ENCODE measurements at places on chromosomes 11 and 22. TPM values are rescaled to one million over a fixed set of nuclear protein-coding genes. Genes with fewer than 3 reads are reported as not detected.

GRCh38 chr11:100984668-100985067 is 144.9 kb downstream of the PGR start:
- no peaks in the 10 kb centered on the region for H3K4me1 ChIP-seq
- no peaks in the 10 kb centered on the region for H3K27me3 ChIP-seq
- no peaks in the 10 kb centered on the region for H3K36me3 ChIP-seq
- no peak overlapping the region for H3K4me3 ChIP-seq

DNA sequence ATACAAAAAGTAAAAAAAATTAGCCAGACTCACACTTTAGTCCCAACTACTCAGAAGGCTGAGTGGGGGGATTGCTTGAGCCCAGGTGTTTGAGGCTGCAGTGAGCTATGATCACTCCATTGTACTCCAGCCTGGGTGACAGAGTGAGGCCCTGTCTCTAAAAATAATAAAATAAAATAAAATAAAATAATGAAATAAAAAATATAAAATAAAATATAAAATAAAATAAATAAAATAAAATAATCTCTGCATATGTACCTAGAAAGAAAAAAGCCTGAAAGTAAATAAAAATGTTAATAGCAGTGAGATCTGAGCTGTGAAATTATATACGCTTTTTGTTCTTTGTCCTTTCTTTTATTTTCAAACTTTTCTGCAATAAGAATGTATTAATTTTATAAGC is 17.1 kb upstream of the LRP5 start:
- H3K4me3 ChIP-seq = no peak overlapping the region
- no peaks in the 10 kb centered on the region for H3K27me3 ChIP-seq
- no peaks in the 10 kb centered on the region for H3K36me3 ChIP-seq
- peaks cover 22% of the 10 kb centered on the region for H3K4me1 ChIP-seq
- no peak overlapping the region for H3K27ac ChIP-seq
- DNase-seq = no peak

DNA sequence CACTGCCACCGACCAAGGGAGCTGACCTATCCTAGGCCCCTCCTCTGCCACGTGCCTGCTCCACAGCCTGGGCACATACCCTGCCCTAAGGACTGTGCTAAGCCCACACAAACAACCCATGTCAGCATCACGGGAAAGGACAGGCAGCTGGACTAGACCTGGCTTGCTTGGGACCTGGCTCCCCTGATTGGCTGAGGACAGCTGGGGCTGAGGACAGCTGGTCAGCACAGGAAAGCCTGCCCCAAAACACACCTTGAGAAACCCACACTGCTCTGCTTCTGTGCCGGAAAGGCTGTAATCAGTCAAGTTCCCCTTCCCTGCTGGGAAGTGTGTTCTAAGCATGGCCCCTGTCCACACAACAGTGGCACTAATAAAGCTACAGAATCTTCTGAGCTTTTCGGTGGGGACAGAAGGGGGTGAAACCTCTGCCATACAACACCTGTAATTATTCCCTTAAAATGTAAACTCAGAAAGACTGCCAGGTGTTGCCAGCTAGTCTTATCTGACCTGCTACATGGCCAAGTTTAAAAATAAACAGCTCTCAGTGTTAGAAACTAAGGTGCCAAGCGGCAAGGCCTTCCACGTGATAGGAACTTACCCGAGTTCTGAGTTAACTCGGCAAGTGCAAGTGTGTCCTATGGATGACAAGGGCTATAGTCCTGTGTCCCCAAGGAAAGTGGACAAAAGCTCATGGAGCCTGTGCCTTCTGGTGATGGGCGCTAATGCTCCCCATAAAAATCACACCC is 35.7 kb upstream of the ARFGAP3 start:
- no peak overlapping the region for H3K4me3 ChIP-seq
- DNase-seq = no peak
- no peaks in the 10 kb centered on the region for H3K4me1 ChIP-seq
- H3K27ac ChIP-seq = no peak overlapping the region
- no peaks in the 10 kb centered on the region for H3K36me3 ChIP-seq

DNA sequence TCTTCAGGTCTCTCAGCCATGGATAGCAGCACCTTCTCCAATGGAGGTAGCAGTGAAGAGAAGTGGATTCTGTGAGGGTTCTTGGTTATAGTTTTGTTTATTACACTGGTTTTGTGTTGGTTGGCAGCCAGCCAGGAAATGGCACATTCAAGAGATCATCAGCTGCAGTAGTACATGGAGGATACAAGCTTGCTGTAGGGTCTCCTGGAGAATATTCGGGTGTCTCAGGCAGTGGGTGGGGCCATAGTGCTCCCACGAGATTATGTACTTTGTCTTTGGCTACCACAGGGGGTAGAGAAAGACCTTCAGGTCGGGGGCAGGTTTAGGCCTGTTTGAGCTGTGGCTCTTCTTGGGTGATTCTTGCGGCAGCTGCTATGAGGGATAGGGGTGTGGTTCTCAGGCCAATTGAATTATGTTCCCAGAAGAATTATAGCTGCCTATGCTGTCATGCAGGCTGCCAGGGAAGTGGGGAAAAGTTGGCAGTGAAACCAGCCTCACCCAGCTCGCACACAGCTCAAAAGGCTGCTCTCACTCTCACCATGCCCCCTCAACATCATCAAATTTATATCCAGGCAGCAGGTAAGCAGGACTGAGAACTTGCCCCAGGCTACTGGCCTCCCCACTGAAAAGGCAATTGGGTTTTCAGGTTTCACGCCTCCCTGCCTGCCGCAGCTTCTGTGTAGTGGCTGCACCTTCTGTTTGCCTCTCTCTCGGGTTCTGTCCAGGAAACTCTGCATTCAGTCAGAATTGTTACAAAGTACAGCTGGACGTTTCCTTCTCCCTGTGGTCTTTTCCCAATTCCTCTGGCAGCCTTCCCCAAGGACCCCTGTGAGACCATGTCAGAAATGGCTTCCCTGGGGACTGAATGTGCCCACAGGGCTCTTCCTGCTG is 435.5 kb downstream of the LUZP2 start:
- H3K4me3 ChIP-seq = no peak overlapping the region
- no peaks in the 10 kb centered on the region for H3K27me3 ChIP-seq
- H3K36me3 ChIP-seq = no peaks in the 10 kb centered on the region
- no peak for DNase-seq
- H3K4me1 ChIP-seq = no peaks in the 10 kb centered on the region

DNA sequence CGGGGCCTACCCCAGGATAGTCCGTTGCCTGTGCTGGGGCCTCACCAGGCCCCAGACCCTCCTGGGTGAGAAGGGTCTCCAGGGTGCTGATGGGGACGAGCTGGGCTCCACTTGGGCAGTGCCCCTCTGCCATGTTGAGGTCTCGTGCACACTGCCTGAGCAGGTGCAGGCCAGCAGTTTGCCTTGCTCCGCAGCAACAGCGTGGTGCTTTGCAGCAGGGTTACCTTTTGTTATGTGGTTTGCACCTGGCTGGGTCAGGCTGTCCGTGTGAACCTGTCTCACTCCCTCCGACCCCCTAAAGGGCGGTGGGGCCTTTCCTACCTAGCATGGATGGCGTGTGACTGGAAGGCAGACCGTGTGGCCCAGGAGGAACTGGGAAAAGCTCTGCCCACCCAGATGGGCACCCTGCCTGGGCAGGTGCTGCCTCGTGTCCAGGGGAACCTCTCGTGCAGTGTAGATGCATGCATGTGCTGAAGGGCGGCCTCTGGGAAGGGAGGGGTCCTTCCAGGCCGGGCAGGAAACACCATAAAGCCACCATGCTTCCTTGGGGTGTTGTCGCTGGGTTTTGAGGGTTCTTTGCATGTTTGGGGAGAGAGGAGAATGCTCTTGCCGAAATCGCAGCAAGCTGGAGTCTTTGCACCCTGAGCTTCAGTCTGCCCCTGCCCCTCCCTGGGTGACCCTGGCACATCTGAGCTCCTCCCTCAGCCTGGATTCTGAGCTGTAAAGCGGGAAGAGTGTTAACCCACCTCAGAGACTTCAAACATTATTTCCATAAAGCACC is 75.4 kb upstream of the PPARA start:
- H3K27ac ChIP-seq = peak overlapping the region; percentile 100
- H3K27me3 ChIP-seq = no peaks in the 10 kb centered on the region
- H3K4me3 ChIP-seq = peak overlapping the region; percentile 86
- DNase-seq = no peak
- peaks cover 71% of the 10 kb centered on the region for H3K4me1 ChIP-seq
- peaks cover 7% of the 10 kb centered on the region for H3K36me3 ChIP-seq

- no peak for DNase-seq
- no peaks in the 10 kb centered on the region for H3K4me1 ChIP-seq
- no peak overlapping the region for H3K27ac ChIP-seq
- no peaks in the 10 kb centered on the region for H3K27me3 ChIP-seq
- no peak overlapping the region for H3K4me3 ChIP-seq
- no peaks in the 10 kb centered on the region for H3K36me3 ChIP-seq
These were observed 150.0 kb downstream of the SHANK2 start for GRCh38 chr11:71102251-71102995.

GRCh38 chr11:62823677-62824076 is 8.2 kb downstream of the STX5 start:
- no peaks in the 10 kb centered on the region for H3K4me1 ChIP-seq
- no peaks in the 10 kb centered on the region for H3K27me3 ChIP-seq
- peaks cover 47% of the 10 kb centered on the region for H3K36me3 ChIP-seq
- no peak overlapping the region for H3K4me3 ChIP-seq
- no peak overlapping the region for H3K27ac ChIP-seq

DNA sequence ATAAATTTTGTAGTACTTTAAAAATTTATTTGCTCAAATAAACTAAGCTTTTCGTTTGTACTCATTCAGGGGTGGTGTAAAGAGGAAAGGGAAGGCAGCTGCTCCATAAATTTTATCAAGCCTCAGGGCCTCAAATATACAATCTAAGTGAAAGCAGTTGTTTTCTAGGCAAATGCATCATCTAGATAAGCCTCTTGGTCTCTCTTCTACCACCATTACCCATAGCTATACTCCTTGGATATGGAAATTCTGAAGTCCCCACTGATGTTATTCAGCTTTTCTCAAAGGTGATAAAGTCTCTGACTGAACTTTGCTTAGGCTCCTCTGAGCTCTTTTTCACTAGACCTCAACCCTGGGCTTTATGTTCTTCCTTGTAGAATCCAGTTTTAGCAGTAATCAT is 1313.1 kb downstream of the JRKL start:
- DNase-seq = no peak
- H3K4me3 ChIP-seq = no peak overlapping the region
- H3K27ac ChIP-seq = no peak overlapping the region
- H3K27me3 ChIP-seq = no peaks in the 10 kb centered on the region

- no peak overlapping the region for H3K4me3 ChIP-seq
- no peaks in the 10 kb centered on the region for H3K36me3 ChIP-seq
- peaks cover 5% of the 10 kb centered on the region for H3K4me1 ChIP-seq
- H3K27ac ChIP-seq = no peak overlapping the region
- no peaks in the 10 kb centered on the region for H3K27me3 ChIP-seq
These were observed 32.8 kb downstream of the PARVA start for GRCh38 chr11:12410006-12410728.

- H3K36me3 ChIP-seq = no peaks in the 10 kb centered on the region
- no peaks in the 10 kb centered on the region for H3K4me1 ChIP-seq
- H3K27me3 ChIP-seq = no peaks in the 10 kb centered on the region
- no peak overlapping the region for H3K27ac ChIP-seq
- no peak for DNase-seq
These were observed 269.3 kb upstream of the ANO3 start for GRCh38 chr11:26062660-26063059.

DNA sequence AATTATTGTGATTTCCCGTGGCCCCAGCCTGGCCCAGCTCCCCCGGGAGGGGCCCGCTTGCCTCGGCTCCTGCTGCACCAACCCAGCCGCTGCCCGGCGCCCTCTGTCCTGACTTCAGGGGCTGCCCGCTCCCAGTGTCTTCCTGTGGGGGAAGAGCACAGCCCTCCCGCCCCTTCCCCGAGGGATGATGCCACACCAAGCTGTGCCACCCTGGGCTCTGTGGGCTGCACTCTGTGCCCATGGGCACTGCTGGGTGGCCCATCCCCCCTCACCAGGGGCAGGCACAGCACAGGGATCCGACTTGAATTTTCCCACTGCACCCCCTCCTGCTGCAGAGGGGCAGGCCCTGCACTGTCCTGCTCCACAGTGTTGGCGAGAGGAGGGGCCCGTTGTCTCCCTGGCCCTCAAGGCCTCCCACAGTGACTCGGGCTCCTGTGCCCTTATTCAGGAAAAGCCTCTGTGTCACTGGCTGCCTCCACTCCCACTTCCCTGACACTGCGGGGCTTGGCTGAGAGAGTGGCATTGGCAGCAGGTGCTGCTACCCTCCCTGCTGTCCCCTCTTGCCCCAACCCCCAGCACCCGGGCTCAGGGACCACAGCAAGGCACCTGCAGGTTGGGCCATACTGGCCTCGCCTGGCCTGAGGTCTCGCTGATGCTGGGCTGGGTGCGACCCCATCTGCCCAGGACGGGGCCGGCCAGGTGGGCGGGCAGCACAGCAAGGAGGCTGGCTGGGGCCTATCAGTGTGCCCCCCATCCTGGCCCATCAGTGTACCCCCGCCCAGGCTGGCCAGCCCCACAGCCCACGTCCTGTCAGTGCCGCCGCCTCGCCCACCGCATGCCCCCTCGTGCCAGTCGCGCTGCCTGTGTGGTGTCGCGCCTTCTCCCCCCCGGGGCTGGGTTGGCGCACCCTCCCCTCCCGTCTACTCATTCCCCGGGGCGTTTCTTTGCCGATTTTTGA is 3.3 kb upstream of the ANKRD13D start:
- H3K36me3 ChIP-seq = peaks cover 37% of the 10 kb centered on the region
- DNase-seq = no peak
- H3K27ac ChIP-seq = peak overlapping the region; percentile 100
- no peaks in the 10 kb centered on the region for H3K27me3 ChIP-seq
- H3K4me1 ChIP-seq = peaks cover 28% of the 10 kb centered on the region

- H3K36me3 ChIP-seq = no peaks in the 10 kb centered on the region
- no peak for DNase-seq
- no peaks in the 10 kb centered on the region for H3K4me1 ChIP-seq
- no peaks in the 10 kb centered on the region for H3K27me3 ChIP-seq
- no peak overlapping the region for H3K27ac ChIP-seq
These were observed 8.1 kb downstream of the KRTAP5-5 start for GRCh38 chr11:1637628-1638027.

GRCh38 chr22:41485033-41485432 is 16.1 kb downstream of the ACO2 start:
- DNase-seq = no peak
- H3K4me3 ChIP-seq = no peak overlapping the region
- H3K36me3 ChIP-seq = no peaks in the 10 kb centered on the region
- H3K27me3 ChIP-seq = no peaks in the 10 kb centered on the region
- H3K27ac ChIP-seq = no peak overlapping the region
- peaks cover 23% of the 10 kb centered on the region for H3K4me1 ChIP-seq

- no peaks in the 10 kb centered on the region for H3K27me3 ChIP-seq
- no peaks in the 10 kb centered on the region for H3K36me3 ChIP-seq
- no peak overlapping the region for H3K27ac ChIP-seq
- DNase-seq = no peak
- H3K4me3 ChIP-seq = no peak overlapping the region
These were observed 610 bp upstream of the TEX12 start for GRCh38 chr11:112166562-112166961.

Gene TMPRSS4
- 1.5 TPM for total RNA-seq

Gene SPDYC
- 1.2 TPM for total RNA-seq

Gene TBX10
- not detected for total RNA-seq

Gene DEFB108B
- total RNA-seq = not detected

Gene KCNA4
- not detected for total RNA-seq
